ENCODE measurements at places on chromosomes 2 and 18. TPM values are rescaled to one million over a fixed set of nuclear protein-coding genes. Genes with fewer than 3 reads are reported as not detected.

The CHRNA1 gene
- not detected for total RNA-seq

The SLC66A3 gene
- 23.5 TPM for total RNA-seq

The PRSS56 gene
- total RNA-seq, result not detected

The C2orf80 gene
- total RNA-seq, result not detected

The LONRF2 gene
- 7.6 TPM for total RNA-seq

The ASB18 gene
- not detected for total RNA-seq

The GPC1 gene
- 70.9 TPM for total RNA-seq

The TXNDC2 gene
- total RNA-seq, result 0.22 TPM

The MDH1B gene
- 1.6 TPM for total RNA-seq

The HOXD3 gene
- total RNA-seq, result 0.33 TPM

The SNED1 gene
- total RNA-seq, result 7.5 TPM

The PLA2R1 gene
- total RNA-seq, result 8.0 TPM

The DES gene
- total RNA-seq, result 858 TPM

The DNAH6 gene
- total RNA-seq, result 0.12 TPM

The ALPP gene
- not detected for total RNA-seq

The MAP4K3 gene
- total RNA-seq, result 59.1 TPM

The TTC27 gene
- 29.7 TPM for total RNA-seq

The TMEM178A gene
- total RNA-seq, result 1.4 TPM

The CDH19 gene
- under 0.01 TPM for total RNA-seq

The DSC2 gene
- total RNA-seq, result under 0.01 TPM

The PLEK gene
- under 0.01 TPM for total RNA-seq

The CXCR1 gene
- not detected for total RNA-seq

The ANKRD30BL gene
- not detected for total RNA-seq

The WDR7 gene
- total RNA-seq, result 30.3 TPM

The C2orf69 gene
- 13.4 TPM for total RNA-seq

The CPLX4 gene
- not detected for total RNA-seq

The THUMPD2 gene
- total RNA-seq, result 8.6 TPM
